ENCODE measurements at places on chromosomes 12 and 14. TPM values are rescaled to one million over a fixed set of nuclear protein-coding genes. Genes with fewer than 3 reads are reported as not detected.

- peaks cover under 1% of the 10 kb centered on the region for H3K4me1 ChIP-seq
- H3K27ac ChIP-seq = no peak overlapping the region
- no peaks in the 10 kb centered on the region for H3K36me3 ChIP-seq
- H3K27me3 ChIP-seq = no peaks in the 10 kb centered on the region
- H3K4me3 ChIP-seq = no peak overlapping the region
- DNase-seq = no peak
Measured at GRCh38 chr12:130770413-130771028, 54.4 kb upstream of the RIMBP2 start.

The DCD gene
- total RNA-seq = not detected

The KITLG gene
- total RNA-seq = 0.49 TPM

The MAP3K9 gene
- total RNA-seq = 4.7 TPM

DNA sequence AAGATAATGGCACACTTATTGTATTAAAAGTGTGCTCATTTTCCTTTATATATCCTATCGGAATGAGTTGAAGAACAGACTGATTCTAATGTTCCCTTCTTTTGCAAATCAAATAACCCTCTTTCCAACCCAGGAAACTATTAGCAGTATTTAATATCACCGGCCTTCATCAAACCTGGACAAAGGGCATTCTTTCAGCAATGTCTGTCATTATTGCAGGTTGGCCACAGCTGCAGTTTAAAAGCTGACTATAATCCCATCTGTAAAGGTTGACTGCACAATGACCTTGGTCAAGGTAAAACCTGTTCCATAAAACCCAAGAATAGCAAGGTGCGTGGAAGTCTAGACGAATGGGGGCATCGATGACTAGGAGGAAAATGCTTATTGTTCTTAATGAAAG is 472.3 kb upstream of the SOX5 start:
- DNase-seq = no peak
- H3K4me1 ChIP-seq = no peaks in the 10 kb centered on the region
- H3K27ac ChIP-seq = no peak overlapping the region
- no peaks in the 10 kb centered on the region for H3K36me3 ChIP-seq
- no peak overlapping the region for H3K4me3 ChIP-seq
- no peaks in the 10 kb centered on the region for H3K27me3 ChIP-seq

All from CD8-positive, alpha-beta memory T cell (primary cell).